ENCODE measurements at places on chromosomes 11 and 22. TPM values are rescaled to one million over a fixed set of nuclear protein-coding genes. Genes with fewer than 3 reads are reported as not detected.

Gene SAA4
- total RNA-seq = not detected

Gene SYCE3
- 1.3 TPM for total RNA-seq

Gene GGT5
- 0.12 TPM for total RNA-seq

Gene KLHL35
- 6.6 TPM for total RNA-seq

Gene C11orf97
- total RNA-seq = not detected

GRCh38 chr11:118883368-118884071 lies at the start of gene CXCR5:
CXCR5 (plus strand) TSS chr11:118883892; CDS start chr11:118883942, 50 bp downstream.
- DNase-seq = no peak

- peak; percentile 77 for DNase-seq
Measured at GRCh38 chr11:6249770-6250555, 9.7 kb upstream of the CCKBR start.

GRCh38 chr22:22733881-22734373 lies 89.5 kb downstream of the GGTLC2 start:
- DNase-seq = no peak

- DNase-seq = no peak
Measured at GRCh38 chr11:1345737-1346513, 36.5 kb upstream of the TOLLIP start.

DNA sequence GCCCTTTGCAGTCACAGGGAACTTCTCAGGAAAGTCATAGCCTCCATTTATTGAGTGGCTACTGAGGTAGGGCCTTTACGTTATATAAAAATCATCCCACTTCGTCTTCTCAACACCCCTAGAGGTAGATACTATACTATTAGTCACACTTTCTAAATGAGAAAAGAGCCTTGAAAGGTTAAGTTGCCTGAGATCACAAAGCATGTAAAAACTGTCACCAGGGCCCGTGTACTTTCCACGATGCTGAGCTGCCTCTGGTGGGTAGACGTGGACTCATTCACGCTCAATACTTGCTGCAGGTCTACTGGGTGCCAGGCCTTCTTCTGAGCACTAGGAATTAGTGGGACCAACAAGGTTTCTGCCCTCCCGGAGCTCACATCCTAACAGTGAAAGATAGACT lies 16.3 kb downstream of the CHRDL2 start:
- DNase-seq = no peak

DNA sequence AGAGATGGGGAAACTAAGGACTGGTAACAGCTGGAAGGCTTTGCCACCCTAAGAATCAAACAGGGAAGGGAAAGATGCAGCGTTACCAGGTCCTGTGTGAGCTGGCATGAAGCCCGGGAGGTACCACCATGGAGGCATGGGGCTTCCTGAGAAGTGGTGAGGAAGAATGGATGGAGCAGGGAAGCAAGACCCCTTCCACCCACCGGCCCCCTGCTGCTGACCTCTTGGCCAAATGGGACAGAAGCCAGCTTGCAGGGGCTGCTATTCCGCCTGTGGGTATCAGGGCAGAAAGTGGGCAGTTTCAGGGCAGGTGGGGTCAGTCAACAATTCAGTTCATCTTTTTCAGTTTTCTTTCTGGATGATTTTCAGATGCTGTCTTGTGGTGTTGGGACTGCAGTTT lies 1099.9 kb downstream of the TBC1D22A start:
- DNase-seq = no peak

DNA sequence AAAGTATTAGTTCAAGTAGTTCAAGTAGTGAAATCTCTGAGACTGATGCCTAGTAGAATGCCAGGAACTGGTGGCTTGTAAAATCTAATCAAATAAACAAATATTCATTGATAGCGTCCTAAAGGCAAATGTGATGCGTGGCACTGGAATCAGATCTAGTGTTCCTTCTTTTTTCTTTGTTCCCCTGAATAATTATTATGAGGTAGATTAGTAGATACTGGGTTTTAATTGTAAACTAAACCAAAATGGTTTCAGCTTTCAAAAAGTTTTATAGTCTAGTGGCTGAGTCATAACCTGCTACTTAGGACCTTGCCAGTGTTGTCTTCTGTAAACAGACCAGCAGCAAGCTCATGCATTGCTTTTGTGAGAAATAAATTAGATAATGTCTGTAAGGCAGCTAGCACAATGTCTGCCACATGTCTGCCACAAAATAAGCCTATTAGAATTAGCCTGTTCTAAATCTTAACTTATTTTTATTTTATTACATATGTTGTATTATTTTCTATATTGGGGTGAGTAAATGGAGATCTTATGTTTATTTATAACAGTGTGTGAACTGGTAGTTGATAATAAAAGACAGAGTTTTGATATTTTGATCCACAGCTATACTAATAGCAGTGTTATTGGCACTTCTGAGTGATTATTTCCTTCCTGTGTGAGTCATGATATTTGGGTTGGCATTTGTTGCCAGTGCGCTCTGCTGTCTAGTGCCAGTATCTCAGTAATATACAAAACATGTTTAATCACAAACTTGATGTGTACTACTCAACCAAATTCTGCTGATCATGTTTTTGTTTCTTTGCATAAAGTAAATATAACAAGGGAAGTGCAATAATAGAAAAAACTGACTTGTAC lies 135.7 kb downstream of the TMEM135 start:
- peak; percentile 87 for DNase-seq

GRCh38 chr11:77524539-77524938 lies 50.6 kb upstream of the PAK1 start:
- DNase-seq = no peak

All from PC-3 (cell line).